AG09319 (cell line): ENCODE measurements at places on chromosomes 1 and 21.

DNA sequence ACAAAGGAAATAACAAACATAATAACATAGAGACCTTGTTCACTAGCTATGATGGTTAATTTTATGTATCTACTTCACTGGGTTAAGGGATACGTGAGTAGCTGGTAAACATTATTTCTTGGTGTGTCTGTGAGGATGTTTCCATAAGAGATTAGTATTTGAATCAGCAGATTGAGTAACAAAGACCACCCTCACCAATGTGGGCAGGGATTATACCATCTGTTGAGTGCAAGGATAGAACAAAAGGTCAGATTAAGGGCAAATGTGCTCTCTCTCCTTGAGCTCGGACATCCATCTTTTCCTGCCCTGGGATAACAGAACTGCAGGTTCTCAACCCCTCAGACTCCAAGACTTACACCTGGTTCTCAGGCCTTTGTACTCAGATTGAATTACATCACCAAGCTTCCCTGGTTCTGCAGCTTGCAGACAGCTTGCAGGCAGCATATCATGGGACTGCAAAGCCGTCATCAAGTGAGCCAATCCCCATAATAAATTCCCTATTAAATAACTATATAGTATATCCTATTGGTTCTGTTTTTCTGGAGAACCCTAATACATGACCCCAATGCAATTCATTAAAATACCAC is 9.2 kb downstream of the SPATA6 start:
- no peak for DNase-seq

DNA sequence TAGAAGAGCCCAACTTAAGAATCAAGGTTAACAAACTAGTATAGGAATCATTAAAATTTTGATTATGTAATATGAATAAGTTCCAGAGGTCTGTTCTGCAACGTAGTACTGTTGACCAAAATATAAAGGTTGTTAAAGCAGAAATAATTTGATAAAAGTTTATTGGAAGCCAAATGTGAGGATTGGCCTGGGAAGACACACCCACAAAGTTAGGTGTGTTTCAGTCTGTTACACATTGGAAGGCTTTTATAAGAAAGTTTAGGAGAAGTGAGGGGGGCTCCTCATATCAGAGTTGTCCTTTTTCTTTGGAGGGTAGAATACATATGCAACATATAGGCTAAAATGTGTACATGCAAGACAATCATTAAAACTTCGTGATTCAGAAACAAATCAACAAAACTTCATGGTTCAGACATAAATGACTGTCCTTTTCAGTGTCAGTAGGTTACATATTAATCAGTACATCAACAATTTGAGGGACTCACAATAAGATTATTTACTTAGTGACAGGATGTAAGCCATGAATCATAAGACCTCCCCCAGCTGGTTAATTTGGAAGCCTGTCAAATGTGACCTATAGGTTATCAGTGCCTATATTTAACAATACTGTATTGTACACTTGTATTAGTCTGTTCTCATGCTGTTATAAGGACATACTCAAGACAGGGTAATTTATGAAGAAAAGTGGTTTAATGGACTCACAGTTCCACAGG is 245.0 kb upstream of the B3GALT2 start:
- DNase-seq = no peak

DNA sequence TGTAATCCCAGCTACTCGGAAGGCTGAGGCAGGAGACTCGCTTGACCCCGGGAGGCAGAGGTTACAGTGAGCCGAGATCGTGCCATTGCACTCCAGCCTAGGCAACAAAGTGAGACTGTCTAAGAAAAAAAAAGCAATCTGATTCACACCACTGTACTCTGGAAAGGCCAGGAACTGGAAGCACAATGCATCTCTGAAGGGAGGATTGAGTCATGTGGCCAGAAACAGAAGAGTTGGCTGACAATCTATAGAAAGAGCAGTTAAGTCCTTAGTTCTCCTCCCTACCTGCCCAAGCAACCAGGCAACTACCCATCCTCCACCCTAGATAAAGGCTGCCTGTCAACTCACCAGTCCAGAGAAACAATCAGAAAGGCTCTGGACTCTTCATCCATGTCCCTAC is 45.9 kb downstream of the PIK3R3 start:
- no peak for DNase-seq

DNA sequence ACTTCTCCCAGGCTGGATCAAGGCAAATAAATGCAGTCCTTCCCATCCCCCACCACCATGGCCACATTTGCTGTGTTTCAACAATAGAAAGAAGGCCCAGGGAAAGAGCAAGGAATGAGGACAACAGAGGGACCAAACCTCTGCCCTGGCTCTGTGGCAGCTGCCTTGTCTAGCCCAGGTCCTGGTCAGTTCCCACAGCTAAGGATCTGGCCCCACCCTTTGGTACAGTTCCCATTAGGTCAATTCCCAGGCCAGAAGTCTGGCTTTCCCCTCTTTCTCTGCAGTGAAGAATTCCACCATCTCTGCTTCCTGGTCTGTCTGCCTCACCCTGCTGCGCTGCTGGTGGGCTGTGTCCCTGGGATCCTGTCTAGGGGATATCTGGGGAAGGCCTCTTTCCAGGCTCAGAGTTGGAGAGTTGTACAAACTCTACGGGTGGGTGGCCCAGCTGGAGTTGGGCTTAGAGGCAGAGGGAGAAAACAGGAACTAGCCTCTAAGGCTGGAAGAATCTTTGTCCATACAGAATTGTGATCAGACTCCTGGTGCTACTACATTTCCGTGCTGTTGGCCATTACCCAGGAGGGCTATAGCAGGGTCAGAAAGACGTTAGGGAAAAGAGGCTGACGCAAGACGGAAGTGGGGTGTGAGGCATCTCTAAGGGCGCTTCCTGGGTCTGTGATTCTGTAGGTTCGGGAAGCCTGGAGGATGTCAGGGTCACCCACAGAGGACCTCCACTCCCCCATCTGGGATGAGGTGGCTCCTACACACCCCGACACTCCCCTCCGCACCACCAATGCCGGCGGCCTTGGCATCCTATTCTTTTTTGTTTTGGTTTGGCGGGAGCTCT is 953 bp upstream of the NDUFS2 start:
- peak; percentile 43 for DNase-seq

GRCh38 chr1:180213401-180214170 is 16.5 kb upstream of the LHX4 start:
- no peak for DNase-seq

DNA sequence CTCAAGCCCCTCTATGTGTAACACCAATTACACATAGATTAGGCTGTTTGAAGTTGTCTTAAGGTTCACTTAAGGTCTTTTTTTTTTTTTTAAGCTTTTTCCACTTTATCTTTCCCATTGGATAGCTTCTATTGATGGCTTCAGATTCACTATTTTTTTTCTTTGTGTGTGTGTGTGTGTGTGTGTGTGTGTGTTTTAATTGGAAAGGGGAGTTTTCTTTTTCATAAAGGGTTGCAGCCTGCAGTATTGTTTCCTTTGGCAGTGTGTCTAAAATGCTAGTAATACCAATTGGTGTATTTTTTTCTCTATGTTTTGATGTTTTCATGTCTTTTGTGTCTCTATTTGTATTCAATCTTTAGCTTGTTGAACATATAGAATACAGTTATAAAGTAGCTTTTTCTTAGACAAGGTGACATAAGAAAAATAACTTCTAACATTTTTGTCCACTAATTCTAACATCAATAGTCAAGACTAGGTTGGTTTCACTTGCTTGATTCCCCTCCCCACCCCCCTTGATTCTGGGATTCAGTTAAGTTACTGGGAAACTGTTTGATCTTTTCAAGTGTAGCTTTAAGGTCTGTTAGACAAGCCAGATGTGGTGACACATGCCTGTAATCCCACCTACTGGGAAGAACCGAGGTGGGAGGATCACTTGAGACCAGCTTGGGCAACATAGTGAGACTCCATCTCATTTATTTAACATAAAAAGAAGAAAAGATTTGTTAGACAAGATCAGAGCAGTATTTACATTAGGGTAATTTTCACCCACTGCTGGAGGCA is 21.4 kb downstream of the PRRC2C start:
- no peak for DNase-seq

- no peak for DNase-seq
Measured at GRCh38 chr1:192983349-192983980, 75.7 kb downstream of the UCHL5 start.
